Right ventricle myocardium inferior (tissue), 1 donor: ENCODE measurements at places on chromosomes 7 and 10. TPM values are rescaled to one million over a fixed set of nuclear protein-coding genes. Genes with fewer than 3 reads are reported as not detected.
A peak's percentile ranks its signal among the peaks of the same experiment; 100 is the strongest.

GRCh38 chr7:115816318-115816974, 214.1 kb downstream of the TFEC start:
- DNase-seq: no peak

DNA sequence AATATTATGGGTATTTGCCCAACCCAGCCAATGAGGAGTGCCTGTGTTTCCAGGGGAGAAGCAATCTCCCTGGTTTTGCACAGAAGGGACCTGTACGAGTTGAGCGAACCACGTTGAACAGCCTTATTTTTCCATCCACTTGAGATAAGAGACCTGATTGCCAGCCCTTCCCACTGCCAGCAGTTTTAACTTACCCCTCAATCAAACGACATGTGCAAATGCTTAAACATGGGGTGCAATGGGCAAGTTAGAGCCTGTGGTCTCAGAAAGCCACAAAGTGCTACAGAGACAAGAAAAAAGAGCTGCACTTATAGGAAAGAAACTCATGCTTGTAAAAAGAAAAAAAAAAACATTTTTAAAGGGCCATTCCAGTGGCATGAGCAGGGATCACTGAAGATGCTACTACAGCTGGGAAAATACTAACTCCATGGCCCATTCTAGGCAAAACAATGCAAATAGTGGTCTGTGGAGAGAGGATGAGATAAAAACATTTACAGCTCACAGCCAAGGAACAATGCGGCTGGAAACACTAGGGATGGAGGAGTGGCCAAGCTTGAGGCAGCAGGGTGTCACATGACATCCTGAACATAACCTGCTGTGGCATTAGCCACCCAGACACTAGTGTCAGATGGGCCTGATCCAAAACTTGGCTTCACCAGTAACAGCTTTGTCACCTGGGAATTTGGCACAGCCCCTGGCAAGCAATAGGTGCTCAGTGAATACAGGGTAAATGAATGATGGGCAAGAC, 162.8 kb downstream of the ELMO1 start:
- DNase-seq: no peak

GRCh38 chr10:88594482-88594881, 7.9 kb downstream of the LIPJ start:
- no peak for DNase-seq

DNA sequence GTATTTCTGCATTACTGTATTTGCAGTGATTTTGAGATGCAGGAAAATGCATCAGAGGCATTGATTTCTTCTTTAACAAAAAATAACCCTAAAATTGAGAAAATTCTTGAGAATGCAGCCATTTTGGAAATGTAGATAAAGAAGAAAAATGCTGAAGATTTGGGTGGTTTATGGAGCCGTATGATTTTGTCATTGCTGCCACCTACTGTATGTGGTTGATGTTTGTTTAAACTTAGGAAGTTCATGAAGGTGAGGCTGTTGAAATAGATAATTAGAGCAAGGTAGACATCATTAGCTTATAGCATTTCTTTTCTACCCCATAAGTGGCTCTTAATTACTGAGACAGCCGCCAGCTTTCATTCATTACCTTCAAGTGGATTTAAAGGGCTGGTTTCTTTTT, 92.1 kb upstream of the SAMD8 start:
- no peak for DNase-seq

- DNase-seq: no peak
Measured at GRCh38 chr10:32057036-32057372, 779 bp upstream of the KIF5B start.

GRCh38 chr7:158272091-158272490, 315.5 kb downstream of the PTPRN2 start:
- peak; percentile 17 for DNase-seq

GRCh38 chr7:73668103-73668885, 663 bp downstream of the VPS37D start:
- DNase-seq: peak; percentile 39

GRCh38 chr7:104967595-104967994, 46.4 kb upstream of the KMT2E start:
- DNase-seq: no peak

DNA sequence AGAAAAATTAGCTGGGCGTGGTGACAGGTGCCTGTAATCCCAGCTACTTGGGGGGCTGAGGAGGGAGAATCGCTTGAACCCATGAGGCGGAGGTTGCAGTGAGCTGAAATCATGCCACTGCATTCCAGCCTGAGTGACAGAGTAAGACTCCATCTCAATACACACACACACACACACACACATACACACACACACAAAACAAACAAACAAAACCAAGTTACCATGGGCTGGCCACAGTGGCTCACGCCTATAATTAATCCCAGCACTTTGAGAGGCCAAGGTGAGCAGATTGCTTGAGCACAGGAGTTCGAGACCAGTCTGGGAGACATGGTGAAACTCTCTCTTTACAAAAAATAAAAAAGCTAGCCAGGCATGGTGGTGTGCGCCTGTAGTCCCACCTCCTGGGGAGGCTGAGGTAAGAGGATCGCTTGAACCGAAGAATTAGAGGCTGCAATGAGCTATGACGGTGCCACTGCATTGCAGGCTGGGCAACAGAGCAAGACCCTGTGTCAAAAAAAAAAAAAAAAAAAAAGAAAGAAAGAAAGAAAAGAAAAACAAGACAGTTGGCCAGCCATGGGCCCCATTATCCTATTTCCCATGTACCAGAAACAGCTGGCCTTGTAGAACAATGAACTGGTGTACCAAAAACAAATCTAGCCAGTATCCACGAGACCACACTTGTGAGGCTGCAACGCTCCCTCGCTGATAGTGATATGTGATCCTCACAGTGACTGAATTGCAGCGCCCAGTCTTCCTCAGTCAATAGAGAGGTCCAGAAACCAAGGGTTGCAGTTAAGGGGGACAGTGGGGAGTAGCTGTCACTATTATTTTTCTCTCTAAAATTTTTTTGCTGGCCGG, 6.6 kb upstream of the AGFG2 start:
- DNase-seq: no peak

GRCh38 chr10:68561865-68562649, 1.9 kb downstream of the TET1 start:
- DNase-seq: no peak

DNA sequence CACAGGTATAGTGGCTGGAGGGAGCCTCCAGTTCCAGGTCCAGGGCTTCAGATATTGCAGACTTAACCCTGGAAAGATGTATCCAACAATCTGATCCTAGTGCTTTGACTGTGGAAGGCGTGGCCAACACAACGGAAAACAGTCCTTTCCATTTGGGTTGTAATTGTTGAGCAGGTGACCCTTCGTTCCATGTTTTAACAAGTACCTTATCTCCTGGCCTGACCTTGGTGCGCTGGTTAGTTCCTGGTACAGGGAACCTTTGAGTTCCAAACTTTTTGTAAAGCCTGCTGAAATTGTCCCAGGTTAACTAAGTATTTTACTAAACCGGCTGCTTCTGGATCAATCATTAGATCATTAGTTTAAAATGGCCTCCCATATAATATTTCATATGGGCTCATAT, 23.9 kb upstream of the GIMAP6 start:
- DNase-seq: no peak

GRCh38 chr10:88920198-88920597, 32.4 kb downstream of the ACTA2 start:
- DNase-seq: no peak

GRCh38 chr10:110034596-110034995, 26.8 kb downstream of the ADD3 start:
- DNase-seq: no peak

Gene MMP21
- not detected for total RNA-seq

Gene MSMB
- total RNA-seq: not detected

Gene CPA4
- not detected for total RNA-seq

Gene RBM20
- total RNA-seq: 103 TPM

Gene GNGT1
- total RNA-seq: not detected
